ENCODE measurements at places on chromosomes 3 and 15.

DNA sequence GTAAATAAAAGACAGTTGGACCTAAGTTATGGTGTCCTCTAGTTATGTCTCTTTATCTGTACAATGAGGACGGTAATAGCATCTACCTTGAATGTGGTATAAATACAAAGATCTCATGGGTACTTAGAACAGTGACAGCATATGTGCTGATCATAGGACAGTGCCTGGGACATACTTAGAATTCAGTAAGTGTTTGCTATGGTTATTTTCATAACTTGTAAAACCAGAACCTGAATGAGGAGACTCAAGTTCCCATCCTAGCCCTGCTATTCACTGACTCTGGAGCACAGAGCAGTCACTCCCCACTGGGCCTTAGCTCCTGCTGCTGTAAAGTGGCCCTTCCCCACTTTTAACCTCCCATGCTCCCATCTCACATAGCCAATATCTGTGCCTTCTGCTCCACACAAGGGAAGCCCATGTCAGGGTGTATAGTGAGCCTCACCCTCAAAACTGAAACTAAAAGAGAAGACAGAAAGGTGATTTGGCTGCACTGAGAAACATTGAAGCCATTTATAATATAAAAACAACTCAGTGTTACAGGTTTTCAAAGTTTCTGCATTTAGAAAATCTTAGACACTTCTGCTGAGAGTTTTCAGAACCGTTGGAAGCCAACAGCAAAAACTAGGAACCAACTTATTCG, 225.4 kb upstream of the UBE2E2 start:
- no peak for DNase-seq

- no peak for DNase-seq
These were observed 87.2 kb downstream of the SLCO3A1 start for GRCh38 chr15:91940496-91941381.

- no peak for DNase-seq
These were observed 5.2 kb upstream of the CPLX3 start for GRCh38 chr15:74821091-74821789.

GRCh38 chr3:167066977-167067786, 312.9 kb downstream of the ZBBX start:
- DNase-seq: no peak

DNA sequence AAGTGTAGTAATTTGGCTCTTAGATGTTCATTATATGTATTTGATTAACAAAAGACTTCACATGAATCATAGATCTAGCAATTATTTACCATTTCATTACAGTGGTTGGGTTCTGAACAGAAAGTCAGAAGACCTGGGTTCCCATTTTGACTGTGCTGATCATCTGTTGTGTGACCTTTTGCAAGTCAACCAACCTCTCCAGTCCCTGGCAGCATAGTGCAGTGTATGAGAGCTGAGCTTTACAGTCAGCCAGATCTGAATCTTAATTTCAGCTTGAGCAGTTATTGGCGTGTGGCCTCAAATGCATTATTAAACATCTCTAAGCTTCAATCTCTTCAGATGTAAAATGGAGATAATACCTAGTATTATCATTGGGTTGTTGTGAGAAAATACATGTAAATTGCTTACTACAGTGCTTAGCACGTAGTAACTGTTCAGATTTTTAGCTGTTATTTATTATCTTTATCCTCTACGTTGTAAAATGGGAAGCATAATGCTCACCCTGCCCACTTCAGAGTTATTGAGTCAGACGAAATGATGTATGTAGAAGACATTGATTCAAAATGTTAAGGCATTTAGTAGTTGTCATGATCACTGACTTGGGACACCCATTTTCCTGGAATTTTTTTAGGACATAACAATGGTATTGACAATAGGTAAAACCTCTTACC, 104.0 kb downstream of the KLHL25 start:
- DNase-seq: no peak

DNA sequence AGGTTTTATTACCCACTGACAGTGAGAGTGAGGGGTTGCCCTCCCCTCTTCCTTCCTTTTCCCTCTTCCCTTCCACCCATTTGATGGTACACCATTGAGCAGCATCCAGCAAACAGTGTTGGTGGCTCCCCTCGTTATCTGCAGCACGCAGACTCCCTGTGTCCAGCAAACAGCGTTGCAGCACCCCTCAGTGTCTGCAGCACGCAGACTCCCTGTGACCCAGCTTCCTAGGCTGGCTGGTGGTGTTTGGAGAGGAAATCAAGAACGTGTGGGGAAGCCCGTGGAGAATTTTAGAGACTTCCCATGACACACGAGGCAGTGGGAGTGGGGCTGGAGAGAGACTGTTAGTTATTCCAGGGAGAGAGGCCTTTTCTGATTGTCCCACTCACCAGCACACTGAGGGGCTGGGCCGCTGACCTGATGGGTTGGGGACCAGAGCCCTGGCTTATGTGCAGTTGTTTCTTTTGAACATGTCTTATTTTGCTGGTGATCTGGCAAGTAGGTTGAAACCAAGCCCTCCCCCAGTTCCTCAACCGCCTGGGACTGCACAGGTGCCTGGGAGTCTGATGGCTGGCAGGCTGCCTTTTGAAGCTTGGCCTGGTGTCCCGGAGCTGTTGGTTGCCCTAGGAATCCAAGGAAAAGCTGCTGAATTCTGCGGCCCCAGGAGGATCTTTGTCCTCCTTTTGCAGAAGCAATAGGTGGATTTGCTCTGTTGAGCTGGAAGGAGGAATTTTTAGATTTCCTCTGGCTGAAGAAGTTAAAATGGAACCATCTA, 19.0 kb downstream of the APBA2 start:
- DNase-seq: no peak

DNA sequence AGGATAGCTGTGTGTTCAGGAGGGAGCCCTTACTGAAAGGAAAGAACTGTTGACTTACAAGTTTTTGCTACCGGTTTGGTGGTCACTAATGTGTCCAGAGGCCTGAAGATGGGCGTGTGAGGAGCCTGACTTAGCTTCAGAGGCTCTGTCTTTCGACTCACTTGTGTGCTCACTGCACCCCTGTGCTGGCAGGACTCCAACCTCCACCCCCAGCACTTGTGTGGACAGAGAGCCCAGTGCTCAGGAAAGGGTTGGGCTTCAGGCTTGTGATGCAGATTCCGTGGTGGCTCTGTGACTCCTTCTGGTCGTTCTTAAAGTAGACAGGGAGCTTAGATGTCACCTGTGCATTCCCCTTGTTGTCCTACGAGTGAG, 100.9 kb downstream of the PGPEP1L start:
- no peak for DNase-seq

- DNase-seq: no peak
These were observed 151.2 kb upstream of the CDIN1 start for GRCh38 chr15:36428102-36428845.

DNA sequence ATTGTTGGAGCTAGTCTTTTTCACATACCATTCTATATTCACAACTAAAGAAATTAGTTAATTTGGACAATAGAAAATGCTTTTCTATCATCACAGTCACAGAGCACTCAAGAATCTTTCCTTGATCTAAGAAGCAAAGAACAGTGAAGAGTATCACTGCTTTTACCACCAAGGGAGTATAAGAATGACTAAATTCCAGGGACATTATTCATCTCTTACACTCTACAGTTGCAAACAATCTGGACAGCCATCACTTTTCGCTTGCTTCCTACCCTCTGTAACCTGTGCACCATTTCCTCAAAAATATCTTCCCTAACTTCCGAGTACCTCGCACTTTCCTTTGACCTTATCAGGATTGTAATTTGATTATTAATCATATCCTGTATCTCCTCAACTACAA, 359.5 kb upstream of the TMCO5A start:
- no peak for DNase-seq

- DNase-seq: no peak
These were observed at the start of gene CCR5 for GRCh38 chr3:46370839-46371518. Gene CCR5, plus strand, starts transcription at chr3:46370946. Its CDS starts 1,957 bp downstream, at chr3:46372903.

GRCh38 chr3:51605938-51606337, 65.1 kb upstream of the TEX264 start:
- no peak for DNase-seq

GRCh38 chr15:25240461-25241021, 198.3 kb downstream of the UBE3A start:
- no peak for DNase-seq

DNA sequence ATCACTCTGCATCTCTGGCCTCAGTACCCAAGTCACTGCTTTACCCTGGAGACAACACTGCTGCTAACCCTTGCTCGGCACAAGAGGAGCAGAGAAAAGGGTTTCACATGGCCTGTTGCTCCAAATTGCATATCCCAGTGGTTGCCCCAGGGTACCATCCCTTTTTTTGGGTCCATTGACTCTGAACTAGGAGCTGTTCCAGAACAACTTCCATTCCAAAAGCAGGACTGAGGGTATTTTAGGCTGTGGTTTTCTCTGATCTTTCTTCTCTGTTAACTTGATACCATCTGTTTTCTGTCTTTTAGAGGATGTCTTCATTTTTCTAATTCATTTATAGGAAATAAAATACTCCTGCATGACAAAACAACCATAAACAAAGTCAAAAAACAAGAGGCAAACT, 17.3 kb upstream of the RYK start:
- no peak for DNase-seq

GRCh38 chr15:37252530-37252929, 152.2 kb upstream of the MEIS2 start:
- DNase-seq: no peak

GRCh38 chr3:20849975-20850374, 664.0 kb upstream of the SGO1 start:
- DNase-seq: no peak

DNA sequence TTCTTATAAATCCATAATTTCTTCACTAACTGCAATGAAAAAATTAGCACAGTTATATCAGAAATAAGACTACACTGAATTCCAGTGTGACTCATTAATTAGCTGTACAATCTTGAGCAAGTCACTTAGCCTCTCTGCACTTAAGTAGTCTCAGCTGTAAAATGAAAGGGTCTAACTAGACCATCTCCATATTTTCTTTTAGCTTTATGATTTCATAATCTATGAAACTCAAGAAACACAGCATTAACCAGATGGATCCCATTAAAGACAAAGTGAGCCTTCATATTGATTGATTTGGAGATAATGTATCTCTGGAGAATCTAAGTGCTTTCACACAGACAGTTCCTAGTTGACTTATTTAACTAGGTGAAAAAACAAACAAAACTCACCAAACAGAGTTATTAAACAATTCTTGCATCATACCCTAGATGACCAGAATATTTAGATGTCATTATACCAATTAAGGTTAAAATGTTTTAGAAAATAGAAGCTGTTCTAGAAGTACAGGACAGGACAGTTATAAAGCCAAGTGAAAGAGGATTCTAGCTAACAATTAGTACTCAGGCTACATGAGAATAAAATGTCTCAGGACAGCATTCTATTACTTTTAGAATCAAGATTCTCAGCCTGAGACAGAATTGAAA, 11.2 kb downstream of the CSNK1G1 start:
- no peak for DNase-seq

DNA sequence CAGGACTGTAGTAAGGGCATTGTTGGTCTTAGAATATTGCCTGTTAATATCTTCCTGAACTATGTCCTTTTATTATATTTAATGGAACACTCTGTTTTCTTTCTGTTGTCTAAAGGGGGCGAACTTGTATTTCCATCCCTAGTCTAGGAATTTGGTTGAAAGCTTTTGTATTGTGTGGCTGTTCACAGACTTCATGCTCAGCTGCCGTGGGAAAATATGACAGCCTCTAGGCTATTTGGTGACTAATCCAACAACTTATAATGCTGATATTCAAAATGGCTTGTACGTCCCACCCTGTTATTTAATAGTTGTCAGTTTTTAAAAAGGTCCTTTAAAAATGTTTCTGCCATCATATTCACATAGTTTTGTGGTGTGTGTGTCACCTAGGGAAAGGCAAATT, 202.6 kb downstream of the KLHL25 start:
- DNase-seq: no peak

- no peak for DNase-seq
These were observed 104.9 kb downstream of the NSUN3 start for GRCh38 chr3:94167796-94168195.

- DNase-seq: no peak
These were observed 95.9 kb upstream of the KLHL25 start for GRCh38 chr15:85890620-85890980.

DNA sequence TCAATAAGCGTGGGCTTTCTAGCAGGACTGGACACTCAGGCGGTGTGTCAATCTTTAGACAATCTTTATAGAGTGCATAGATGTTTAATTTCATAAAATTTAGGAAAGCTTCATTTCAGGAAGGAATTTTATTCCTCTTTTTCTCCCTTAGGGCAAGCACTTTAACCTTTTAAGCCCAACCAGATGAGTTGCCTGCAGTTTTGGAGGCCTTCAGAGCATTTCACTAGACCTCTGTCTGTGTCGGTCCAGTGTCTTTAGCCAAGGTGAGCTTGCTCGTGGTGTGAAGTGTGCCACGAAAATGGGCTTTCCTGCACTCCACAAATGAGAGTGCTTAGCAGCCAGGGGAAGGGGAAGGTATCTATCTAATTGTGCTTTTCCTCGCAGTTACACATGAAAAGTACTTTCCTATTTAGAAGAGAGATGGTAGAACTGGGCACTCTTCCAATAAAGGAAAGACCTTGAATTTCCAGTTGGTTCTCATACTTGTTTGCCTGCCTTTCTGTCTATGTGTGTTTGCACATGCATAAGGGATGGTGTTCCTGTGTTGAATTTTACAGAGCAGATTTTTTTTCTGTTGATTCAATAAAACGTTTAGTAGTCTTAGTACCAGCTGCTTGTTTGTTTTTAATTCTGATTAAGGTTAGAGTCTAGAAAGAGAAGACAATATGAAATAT, 53.6 kb downstream of the FEZF2 start:
- no peak for DNase-seq

DNA sequence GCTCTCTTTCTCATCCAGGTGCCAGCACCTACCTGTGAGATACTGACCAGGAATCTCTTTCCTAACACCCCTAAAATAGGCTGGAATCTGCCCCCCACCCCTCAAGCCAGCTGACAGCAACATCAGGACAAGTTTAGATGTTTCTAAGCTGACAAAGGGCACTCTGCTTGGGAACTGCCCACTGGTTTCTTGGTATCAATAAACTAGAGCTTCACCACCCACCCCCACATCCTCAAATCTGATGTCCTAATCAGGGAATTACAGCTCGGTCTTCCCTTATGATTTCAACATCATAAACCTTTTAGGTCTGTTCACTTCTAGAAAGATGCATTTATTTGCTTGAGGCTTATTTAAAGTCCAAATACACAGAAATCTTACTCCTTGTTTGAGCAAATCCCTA, 34.7 kb downstream of the CEP19 start:
- no peak for DNase-seq

DNA sequence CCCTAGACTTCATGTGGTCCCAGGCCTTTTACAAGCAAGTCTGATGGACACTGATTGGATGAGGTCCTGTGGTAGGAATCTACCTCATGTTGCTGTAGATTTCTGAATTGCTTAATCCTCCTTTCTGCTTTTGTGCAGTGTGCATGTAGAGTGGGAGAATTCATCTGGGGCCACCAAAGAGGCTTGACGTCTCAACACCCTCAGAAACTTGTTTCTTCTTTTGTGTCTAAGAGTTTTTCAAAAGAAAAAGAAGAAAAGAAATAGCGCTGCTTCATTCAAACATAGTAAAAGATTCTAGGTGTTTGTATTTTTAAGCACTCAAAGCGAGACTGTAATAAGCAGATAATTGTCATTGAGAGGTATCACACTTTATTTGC, 46.2 kb downstream of the NR1D2 start:
- DNase-seq: no peak

GRCh38 chr3:70615286-70615685, 302.8 kb upstream of the MDFIC2 start:
- DNase-seq: no peak

All from stimulated activated CD4-positive, alpha-beta T cell treated with anti-CD3 and anti-CD28 coated beads, Interleukin-1b, Interleukin-23, amount 100 ng/mL, for 1 hour (primary cell).